ENCODE measurements at places on chromosomes 13 and 19.

DNA sequence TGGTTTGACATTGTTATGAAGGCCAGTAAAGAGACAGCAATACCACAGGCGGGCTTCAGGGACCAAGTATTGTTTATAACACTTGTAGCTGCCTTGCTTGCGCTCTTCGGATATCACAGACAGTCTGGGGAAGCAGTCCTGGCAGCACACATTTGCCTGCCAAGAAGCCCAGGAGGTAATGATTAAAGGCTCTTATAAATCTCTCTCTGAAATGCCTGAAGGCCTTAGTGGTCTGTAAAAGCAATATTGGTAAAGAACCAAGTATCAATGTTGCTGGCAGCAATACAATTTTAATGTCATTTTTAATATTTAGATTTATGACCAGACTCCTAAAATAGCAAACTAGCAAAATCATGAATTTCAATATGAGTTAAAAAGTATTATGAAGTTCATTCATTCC, 1312.4 kb downstream of the PCDH9 start:
- DNase-seq: no peak

DNA sequence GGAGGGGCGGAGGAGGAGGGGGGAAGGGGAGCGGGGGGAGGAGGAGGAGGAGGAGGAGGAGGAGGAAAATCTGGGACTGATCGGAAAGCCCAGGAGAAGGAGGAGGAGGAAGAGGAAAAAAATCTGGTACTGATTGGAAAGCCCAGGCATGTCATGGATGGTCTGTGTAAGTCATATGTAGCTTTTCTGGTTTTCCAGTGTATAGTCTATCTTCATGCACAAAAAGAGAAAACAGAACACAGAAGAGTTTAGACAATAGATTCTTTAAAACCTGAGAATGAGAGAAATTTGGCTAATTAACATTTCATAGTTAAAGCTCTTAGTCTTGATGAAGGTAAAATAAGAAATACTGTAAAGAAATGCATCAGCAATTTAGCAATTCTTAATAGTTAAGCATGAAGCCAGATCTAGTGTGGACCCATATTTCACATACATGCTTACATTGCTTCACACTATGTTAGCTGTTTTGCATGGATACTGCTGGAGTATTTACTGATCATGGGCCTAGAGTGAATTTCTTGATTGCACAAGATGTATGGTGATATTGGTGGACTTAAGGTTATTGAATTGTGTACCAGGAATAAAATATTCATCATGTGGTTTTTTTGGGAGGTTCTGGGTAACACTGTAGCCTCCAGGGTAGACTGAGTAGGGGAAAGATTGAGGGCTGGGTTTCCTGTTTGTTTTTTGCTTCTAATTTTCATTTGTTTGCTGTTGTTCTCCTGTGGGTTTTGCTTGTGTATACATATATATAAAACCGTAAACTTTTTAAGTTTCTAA, 41.4 kb downstream of the SUCLA2 start:
- DNase-seq: no peak

DNA sequence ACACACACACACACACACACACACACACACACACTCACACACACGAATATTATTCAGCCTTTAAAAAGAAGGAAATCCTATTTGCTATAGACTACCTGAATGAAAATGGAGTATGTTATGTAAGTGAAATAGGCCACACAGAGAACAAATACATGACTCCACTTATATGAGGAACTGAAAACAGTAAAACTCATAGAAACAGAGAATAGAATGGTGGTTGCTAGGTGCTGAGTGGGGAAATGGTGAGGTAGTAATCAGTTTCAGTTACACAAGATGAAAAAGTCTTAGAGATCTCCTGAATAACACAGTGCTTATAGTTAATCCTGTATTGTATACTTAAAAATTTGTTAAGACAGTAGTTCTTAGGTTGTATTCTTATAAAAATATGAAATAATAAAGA, 8.2 kb downstream of the ZNF677 start:
- DNase-seq: no peak

DNA sequence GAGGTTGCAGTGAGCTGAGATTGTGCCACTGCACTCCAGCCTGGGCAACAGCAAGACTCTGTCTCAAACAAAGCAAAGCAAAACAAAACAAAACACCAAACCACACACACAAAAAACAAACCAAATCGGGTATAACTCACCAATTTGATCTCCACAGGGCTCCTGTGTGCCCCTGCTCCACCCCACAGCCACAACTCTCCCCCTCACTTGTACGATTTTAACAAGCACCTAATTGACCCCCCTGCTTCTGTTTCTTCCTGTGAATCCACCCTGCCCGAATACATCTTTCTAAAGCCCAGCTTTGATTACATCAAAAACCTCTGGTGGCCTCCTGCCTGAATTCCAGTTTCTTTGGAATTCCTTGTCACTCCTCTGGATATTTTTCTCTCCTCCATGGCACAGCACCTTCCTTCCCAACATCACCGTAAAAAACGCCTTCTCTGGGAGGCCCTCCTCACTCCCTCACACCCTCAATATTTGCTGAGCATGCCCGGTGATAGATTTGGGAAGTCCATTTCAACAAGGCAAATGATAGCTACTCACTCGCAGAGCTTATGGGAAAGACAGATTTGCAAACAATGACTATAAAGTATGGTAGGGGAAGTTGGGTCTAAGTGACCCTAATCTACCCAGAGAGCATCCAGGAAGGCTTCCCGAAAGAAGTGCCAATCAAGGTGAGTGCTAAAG, 11.6 kb upstream of the RANBP3 start:
- no peak for DNase-seq

DNA sequence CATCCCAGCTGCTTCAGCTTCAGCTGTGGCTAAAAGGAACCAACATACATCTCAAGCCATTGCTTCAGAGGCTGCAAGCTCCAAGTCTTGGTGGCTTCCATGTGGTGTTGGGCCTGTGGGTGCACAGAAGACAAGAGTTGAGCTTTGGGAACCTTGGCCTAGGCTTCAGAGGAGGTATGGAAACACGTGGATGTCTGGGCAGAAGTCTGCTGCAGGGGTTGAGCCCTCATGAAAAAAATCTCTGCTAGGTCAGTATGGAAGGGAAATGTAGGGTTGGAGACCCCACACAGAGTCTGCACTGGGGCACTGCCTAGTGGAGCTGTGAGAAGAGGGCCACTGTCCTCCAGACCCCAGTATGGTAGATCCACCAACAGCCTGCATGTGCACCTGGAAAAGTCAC, 279.3 kb downstream of the MZT1 start:
- DNase-seq: no peak

GRCh38 chr13:39414339-39414738, 188.7 kb downstream of the LHFPL6 start:
- no peak for DNase-seq

- DNase-seq: no peak
Observed at GRCh38 chr13:96025283-96025682, 27.9 kb downstream of the UGGT2 start.

DNA sequence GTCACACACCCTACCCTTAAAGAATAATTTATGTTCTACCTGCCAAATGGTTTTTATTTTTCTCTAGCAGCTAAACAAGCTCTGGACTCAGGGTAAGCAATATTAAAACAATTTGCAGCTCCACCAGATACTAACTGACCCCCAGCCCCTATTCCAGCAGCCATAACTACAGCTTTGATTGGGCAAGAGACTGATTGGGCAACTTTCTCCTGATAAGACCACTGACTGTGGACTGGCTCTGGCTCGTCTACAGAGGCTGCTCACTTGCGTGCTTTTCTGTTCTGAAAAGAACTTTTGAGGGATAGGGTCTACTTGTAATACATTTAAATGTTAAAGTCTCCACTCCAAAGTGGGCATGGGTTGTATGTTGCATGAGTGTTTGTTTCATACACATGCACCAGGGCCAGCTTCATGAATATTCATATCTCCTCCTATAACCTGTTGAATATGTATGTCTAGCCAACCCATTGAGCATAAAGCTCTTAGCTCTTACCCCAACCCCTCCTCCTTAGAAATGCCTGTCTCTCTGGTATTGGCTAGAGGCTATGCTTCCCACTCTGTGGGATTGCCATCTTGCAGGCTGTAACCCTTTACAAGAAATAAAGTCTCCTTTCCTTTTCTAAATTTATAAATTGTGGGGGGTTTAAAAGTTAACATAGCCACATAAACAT, 19.9 kb downstream of the OR7A5 start:
- no peak for DNase-seq

GRCh38 chr13:75633285-75633684, 2.8 kb upstream of the LMO7 start:
- DNase-seq: no peak

DNA sequence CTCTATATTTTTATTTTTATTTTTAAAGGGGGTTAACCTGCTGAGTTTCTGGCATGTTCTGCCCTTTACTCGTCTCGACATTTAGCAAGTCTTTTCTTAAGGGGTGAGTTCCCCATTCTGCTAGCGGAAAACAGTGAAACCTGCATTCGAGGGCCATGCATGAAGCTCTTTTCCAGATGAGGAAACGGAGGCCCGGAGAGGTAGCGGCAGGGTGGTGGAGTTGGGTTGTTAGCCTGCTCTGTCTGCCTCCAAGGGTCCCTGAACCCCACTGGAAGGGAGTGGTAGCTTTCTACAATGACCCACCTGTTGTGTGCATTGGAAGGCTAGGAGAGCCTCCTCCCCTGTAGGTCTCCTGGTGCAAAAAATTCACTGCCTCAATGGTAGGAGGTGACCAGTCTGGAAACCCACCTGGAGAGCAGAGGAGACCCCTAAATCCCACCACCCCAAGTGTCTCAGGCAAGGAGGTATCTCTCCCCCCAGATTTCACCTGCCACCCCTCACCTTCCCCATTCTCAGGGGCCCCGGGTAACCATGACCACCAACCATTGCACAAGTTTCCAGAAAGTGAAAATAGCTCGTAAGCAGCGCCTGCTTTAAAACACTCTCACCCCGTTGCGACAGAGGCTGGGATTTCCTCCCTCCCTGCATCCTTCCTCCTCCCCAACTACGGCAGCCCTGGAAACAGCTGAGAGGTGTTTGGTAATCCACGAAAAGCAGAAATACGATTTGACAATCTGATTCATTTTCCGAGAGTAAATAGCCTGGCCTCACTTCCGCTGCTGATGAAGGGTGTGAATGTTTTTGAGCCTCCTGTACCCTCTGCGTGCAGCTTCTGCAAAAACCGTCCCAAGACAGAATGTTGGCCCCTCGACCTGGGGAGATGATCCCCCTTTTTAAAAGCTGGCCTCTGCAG, 3.5 kb downstream of the KLF2 start:
- no peak for DNase-seq

GRCh38 chr13:94513026-94513425, 33.5 kb upstream of the DCT start:
- no peak for DNase-seq

GRCh38 chr13:32472194-32472621, 44.3 kb upstream of the N4BP2L1 start:
- DNase-seq: no peak

DNA sequence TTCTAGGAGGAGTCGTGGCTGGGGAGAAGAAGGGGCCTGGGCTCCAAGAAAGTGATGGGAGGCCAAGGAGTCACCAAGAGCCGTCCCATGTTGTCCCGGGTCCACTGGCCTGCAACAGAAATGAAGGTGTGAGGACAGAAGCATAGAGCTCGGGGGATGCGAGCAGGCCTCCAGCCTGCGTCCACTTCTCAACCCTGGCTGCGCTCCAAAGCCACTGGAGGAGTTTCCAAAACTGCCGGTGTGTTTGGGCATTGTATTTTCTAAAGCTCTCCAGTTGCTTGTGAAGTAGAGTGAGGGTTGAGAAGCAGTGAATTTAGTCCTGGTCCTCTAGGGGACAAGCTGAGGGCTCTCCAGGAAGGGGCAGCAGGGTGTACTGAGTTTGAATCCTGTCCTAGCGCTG, 13.0 kb downstream of the FFAR2 start:
- DNase-seq: no peak

- DNase-seq: no peak
Observed at GRCh38 chr19:12675940-12676339, 5.7 kb downstream of the DHPS start.

DNA sequence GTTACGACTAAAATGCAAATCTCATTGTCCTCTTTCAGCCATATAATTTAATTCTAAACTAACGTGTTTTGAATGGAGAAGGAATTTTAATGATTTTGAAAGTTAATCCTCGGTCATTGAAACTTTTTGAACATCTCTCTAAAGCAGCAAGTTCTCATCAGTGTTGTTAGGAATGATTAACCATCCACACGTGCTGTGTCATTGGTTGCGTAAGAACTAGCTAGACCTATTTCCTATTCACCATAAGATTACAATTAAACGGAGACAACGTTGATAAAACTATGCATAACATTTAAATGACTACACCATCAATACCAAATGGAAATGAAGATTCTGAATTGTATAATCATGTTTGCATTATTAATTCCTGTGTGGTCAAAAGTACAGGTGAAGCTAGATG, 155.6 kb upstream of the IRS2 start:
- DNase-seq: no peak

DNA sequence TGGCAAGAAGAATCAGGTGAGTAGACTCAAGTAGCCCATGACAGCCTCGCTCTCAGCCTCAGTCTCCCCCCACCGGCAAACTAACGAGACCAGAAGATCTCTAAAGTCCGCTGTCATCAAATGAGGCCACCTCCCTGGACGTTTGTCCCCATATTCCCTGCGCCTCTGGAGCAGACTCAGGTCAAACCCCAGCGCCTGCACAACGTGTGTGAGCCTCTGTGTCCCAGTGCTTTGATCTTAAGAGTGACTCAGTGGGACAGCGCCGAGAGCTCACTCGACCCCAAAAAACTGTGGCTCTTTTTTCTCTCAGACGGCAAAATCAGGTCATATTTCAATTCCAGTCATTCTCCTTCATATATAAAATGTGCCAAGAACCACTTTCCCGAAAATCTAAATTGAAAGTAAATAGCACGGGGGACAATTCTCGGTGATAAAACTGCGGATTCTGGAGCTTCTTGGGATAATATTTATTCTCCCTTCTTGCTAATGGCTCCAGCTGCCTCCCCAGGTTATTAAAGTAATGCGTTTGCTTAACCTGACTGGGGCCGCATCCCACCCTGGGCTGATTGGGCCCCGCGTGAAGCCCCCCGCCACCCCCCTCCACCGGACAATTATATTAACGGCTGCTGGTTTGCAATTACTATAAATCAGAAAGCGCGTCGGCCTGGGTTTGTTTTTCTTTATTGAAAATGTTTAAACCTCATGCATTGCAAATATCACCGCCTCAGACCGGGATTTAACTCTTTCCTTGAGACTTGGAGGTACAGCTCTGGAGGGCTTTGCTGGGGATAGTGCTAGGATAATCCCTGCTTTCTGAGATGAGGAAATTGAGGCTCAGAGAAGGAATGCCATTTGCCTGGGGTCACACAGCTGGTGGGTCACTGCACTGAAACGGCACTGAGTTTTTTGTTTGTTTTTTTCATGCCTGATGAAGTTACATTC, 37.5 kb upstream of the ZNRF4 start:
- DNase-seq: no peak

DNA sequence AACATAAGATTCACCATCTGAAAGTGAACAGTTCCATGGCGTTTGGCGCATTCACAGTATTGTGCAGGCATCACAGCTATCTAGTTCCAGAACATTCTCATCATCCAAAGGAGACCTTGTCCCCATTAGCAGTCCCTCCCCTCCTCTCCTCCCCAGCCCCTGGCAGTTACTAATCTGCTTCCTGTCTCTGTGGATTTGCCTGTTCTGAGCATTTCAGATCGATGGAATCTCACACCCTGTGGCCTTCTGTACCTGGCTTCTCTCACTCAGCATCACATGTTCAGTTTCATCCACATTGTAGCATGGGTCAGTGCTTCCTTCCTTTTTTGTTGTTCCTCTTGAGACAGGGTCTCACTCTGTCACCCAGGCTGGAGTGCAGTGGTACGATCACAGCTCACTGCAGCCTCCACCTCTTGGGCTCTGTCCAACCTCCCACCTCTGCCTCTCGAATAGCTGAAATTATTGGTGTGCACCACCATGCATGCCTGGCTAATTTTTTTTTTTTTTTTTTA, 34.6 kb downstream of the CRTC1 start:
- DNase-seq: no peak
